ENCODE measurements at places on chromosomes 5 and 9.

DNA sequence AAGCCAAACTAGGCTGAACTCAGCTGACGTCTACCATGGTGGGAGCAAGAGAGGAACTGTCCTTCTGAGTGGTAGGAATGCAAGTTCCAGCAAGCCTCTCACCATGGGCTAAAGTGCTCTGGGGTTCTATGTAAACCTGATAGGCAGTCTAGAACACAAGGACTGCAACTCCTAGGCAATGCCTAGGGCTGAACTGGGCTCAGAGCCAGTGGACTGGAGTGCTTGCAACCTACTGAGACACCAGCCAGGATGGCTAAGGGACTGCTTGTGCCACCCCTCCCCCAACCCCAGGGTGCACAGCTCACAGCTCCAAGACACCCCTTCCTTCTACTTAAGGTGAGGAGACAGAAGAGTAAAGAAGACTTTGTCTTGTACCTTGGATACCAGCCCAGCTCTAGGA lies 12.1 kb upstream of the RCL1 start:
- no peak for DNase-seq

- no peak for DNase-seq
Measured at GRCh38 chr5:87404359-87404758, 8.4 kb downstream of the CCNH start.

DNA sequence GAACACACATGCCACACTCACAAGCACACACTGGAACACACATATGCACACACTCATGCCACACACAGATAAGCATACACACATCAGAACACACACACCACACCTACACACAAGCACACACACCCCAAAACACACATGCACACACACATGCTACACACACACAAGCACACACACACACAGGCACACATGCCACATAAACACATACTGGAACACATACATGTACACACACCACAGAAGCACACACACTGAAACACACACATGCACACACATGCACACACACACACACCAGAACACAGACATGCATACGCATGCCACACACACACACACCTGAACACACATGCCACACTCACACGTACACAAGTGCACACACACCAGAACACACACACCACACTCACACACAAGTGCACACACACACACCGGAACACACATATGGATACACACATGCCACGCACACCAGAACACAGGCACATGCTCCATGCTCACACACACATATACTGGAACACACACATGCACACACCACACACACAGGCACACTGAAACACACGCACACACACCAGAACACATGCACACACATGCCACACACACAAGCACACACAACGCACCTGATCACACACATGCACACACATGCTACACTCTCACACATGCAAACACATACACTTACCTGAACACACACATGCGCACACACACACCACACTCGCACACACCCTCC lies 78.0 kb upstream of the IRX4 start:
- DNase-seq = no peak

GRCh38 chr5:156871212-156871611 lies 21.1 kb downstream of the PPP1R2B start:
- no peak for DNase-seq

GRCh38 chr9:28926306-28926705 lies 1353.0 kb upstream of the C9orf72 start:
- DNase-seq = no peak

- DNase-seq = no peak
Measured at GRCh38 chr9:91534374-91534773, 110.7 kb upstream of the NFIL3 start.

- no peak for DNase-seq
Measured at GRCh38 chr9:123344192-123344949, 11.6 kb upstream of the CRB2 start.

DNA sequence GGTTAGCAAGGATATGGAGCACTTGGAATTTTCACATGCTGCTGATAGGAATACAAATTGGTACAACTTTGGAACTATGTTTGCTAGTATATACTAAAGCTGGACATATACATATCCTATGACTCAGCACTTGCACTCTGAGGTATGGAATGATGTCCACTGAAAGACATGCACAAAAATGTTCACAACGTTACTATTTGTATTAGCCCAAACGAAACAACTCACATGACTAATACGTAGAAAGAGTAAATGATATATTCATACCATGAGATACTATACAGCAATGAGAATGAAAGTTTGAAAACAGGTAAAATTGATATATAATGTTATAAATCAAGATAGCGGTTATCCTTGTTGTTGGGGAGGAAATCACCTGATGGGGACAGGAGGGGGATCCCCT lies 45.5 kb upstream of the CDC42SE2 start:
- no peak for DNase-seq

GRCh38 chr5:119478781-119479180 lies 26.5 kb downstream of the HSD17B4 start:
- DNase-seq = no peak

GRCh38 chr5:27010646-27011045 lies 27.7 kb downstream of the CDH9 start:
- no peak for DNase-seq

DNA sequence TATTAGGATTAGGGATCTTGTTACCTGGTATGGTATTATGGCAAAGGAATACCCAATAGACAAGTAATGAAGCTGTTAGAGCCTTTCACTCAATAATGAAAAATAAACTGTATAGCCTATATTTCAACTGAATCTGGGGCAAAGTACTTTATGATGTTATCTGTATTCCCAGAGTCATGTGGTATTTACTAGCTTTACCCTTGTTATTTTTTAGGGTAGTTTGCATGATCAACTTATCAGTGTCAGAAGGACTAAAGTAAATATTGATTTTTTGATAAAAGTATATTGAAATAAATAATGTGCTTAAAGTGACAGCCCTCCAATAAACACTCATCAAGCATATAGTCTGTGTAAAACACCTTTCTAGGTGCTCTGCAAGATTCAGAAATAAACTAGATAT lies 64.6 kb downstream of the MAN2A1 start:
- no peak for DNase-seq
